ENCODE measurements at places on chromosomes 13 and 19. TPM values are rescaled to one million over a fixed set of nuclear protein-coding genes. Genes with fewer than 3 reads are reported as not detected.
A peak's percentile ranks its signal among the peaks of the same experiment; 100 is the strongest.

Gene APC2
- 0.27 TPM for total RNA-seq

Gene CGB2
- not detected for total RNA-seq

- no peak for DNase-seq
Measured at GRCh38 chr19:30165228-30165813, 206.9 kb upstream of the ZNF536 start.

DNA sequence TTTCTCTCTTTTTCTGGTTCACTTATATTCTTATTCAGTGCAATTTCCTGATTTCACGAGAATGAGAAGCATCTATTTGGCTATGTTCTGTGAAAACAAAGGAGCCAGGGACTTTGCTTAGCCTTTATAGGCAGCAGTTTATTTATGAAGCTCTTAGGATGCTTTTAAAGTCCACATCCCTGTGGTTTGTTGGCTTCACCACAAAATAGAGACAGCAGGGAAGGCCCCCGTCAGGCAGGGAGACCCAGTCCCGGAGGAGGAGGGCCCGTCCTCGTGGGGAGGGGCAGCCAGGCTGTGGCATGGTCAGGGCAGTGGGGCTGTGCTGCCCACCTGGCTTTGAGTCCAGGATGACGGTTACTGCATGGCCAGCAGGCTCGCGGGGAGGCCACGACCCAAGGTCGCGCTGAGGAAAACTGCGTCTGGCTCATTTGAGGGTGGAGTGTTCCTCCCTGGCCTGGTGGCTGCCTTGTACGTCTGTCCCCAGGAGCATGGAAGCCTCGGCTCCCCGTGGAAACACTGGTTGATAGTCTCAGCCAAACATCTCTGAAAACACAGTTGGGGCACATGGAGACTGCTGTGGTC, 92.7 kb downstream of the ATP11A start:
- no peak for DNase-seq

- no peak for DNase-seq
Measured at GRCh38 chr13:45747071-45747470, 45.0 kb downstream of the CBY2 start.

DNA sequence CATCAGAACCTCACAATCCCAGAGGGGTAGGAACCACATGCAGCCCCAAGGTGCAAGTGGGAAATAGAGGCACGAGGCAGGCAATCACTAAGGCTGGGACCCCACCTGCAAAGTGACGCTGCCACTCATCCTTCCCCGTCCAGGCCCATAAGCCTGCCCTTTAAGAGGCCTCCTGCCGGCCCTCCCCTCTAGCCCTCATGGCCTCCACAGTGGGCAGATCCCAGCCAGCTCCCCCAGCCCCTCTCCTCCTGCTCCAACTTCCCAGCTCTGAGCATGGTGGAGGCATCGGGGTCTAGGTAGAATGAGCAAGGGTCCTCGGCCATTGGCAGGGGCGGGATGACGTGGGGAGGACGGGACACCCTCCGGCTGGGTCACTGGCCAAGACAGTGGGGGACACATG, 2.7 kb downstream of the ZSCAN18 start:
- no peak for DNase-seq

DNA sequence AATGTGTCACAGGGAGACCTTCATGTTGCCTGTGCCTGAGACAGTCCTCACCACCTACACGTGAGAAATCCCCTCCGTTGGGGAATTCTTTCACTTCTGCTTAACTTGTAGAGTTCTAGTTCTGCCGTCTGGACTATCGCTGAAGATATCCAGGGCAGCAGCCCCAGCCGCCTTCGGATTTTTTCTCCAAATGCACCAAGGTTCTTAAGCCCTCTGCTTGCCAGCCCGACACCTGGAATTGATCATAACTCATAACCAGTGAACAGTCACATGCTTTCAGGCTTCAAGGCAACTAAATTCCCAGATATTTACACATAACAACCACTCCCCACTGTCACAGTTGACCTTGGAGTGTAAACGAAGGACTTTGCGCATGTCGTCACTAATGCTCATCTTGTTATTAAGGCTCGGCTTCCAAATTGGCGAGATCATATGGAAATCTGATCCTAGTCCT, 114.4 kb downstream of the RAB20 start:
- DNase-seq = peak; percentile 37

DNA sequence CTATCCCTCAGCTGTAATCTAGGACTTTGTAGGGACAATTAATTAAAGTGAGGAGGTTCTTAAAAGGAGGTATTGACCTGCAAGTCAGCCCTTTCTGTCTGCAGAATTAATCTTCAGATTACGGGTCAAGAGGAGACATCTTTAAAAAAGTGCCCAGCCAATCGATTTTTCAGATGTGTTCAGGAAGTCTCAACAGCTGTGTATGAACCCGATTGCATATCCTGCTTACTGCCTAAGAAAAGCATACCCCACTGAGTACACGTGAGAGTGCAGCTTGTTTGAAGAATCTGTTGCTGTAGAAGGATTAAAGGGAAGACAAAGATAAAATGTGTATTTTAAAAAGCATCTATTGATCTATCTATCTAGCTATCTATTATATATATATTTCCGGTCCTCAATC, 1194.5 kb downstream of the UQCRFS1 start:
- DNase-seq = no peak

DNA sequence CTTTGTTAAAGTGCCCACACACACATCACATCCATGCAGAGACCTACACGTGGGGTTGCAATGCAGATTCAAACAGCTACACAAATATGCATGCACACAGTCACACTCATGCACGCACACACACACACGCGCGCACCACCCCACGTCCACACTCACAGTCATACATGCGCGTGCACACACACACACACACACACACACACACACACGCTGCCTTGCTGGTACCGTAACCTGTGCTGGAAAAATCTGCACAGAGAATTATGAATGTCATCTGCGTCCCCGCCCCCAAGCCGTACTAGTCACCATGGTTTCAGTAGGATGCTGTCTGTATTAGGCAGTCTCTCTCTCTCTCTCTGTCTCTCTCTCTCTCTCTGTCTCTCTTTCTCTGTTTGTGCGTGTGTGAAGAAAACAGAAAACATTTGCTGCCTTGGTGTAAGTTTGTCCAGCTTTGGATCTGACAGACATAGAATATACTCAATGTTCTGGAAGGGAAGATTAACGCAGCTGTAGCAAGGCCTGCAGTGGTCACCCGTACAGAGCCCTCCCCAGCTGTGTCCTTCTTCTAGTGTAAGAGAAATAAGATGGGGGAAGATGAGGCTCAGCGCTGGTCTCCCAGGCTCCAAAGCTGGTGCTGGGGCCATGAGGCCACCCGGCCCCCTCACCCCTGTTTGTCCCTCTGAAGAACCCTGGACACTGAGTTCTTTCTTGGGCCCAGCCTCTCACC, 26.4 kb upstream of the DPP9 start:
- DNase-seq = no peak

- no peak for DNase-seq
Measured at GRCh38 chr13:85266771-85267170, 532.4 kb downstream of the SLITRK6 start.

Gene SOX1
- not detected for total RNA-seq

DNA sequence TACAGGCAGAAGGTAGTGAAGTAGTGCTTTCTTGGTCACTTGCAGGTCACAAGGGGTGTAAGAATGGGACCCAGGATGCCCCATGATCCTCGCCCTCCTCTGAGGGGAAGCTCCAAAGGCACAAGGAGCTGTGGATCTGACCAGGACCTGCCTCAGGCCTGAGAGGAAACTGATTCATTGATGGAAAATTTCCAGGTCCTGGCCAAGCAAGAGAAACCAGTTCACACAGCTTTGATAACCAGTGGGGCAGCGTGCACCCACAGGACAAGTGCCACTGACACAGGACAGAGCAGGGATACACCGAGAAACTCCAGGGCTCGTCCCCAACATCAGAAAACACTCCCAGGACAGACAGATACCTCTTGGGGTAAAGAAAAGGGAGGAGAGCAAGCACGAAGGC, 177.1 kb downstream of the RBM26 start:
- no peak for DNase-seq

Gene CYP2F1
- total RNA-seq = not detected

DNA sequence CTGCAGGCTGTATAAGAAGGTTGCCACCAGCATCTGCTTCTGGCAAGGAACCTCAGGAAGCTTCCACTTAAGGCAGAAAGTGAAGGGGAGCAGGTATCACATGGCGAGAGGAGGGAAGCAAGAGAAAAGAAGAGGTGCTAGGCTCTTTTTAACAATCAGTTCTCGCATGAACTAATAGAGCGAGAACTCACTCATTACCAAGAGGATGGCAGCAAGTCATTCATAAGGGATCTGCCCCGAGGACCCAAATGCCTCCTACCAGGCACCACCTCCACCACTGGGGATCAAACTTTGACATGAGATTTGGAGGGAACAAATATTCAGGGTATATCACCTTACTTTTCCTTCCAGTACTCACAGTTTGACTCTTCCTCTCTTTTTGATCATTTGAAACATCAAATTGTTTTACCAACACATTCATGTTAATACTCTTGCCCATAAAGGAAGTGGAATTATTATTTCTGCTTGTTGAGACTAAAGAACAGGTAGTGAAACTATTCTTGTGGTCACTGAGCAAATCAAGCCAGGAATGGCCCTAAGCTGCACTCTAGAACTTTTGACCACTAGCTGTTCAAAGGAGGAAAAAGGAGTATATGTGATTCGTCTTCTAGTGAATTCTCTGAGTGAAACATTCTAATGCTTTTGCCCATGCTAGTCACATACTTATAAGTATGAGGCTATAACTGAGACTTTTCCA, 45.0 kb downstream of the LACC1 start:
- no peak for DNase-seq

DNA sequence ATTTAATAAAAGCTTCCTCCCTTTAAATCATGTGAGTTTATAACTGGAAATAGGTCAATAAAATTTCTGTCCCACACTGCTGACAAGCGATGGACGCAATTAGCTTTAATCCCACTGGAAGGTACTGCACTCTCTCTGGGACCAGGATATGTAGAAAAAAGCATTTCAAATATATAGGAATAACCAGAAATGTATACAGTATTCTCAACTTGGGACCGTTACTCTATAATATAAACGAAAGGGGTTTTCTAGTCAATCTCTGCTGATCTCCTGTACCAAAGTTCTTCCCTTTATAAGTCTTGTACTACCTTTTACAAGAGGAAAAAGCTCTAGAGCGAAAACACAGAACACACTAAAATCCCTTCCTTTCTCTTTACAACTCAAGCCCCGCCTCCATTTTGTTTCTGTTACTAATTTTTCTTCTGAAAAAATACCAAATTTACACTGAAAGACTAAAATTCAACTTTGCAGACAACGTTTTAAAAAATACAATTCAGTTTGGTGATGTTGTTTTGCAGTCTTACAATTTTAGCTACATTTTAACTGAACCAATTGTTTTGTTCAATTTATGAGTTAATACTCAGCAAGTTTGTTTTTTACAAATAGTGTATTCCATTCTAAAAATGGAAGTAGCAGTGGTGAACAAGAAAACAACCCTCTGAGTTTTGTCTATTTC, 1.7 kb upstream of the USPL1 start:
- peak; percentile 66 for DNase-seq

- DNase-seq = peak; percentile 86
Measured at GRCh38 chr19:6616011-6616410, 25.1 kb upstream of the CD70 start.

GRCh38 chr13:70769817-70770216, 661.6 kb upstream of the KLHL1 start:
- no peak for DNase-seq

Gene KLK5
- total RNA-seq = 0.99 TPM

DNA sequence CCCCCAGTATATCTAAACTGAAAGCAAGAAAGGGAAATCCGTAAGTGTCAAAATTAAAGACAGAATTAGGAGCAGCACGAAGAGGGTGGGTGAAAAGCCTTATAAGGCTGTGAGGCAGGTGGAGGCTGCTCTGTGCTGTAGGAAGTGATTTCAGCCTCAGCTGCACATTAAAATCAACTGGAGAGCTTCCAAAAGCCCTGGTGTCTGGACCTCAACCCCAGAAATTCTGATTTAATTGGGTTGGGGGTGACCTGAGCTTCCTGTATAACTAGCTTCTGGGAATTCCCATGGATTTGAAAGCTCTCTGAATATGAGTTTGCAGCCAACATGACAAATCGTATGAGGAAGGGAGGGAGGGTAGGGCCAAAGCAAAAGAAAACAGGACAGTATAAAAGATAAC, 242.4 kb upstream of the TMTC4 start:
- DNase-seq = no peak
